Endodermal cell (in vitro differentiated cells): ENCODE measurements at places on chromosomes 7 and 10. TPM values are rescaled to one million over a fixed set of nuclear protein-coding genes. Genes with fewer than 3 reads are reported as not detected.
A peak's percentile ranks its signal among the peaks of the same experiment; 100 is the strongest.

- DNase-seq: peak; percentile 19
Measured at GRCh38 chr10:118978316-118978997, 51.1 kb upstream of the NANOS1 start.

VPS37D gene
- total RNA-seq: 9.1 to 27.1 TPM (median 9.8 TPM) in 3 replicates

GRCh38 chr7:102122026-102122425, 164.6 kb upstream of the SH2B2 start:
- DNase-seq: no peak

GIMAP8 gene
- total RNA-seq: not detected in 3 replicates

- DNase-seq: no peak
Measured at GRCh38 chr7:50853311-50853710, 70.6 kb upstream of the GRB10 start.

OR2A2 gene
- not detected in 3 replicates for total RNA-seq

PNLIPRP3 gene
- not detected in 3 replicates for total RNA-seq

DRGX gene
- not detected in 3 replicates for total RNA-seq

- DNase-seq: no peak
Measured at GRCh38 chr7:50262916-50263690, 41.4 kb upstream of the IKZF1 start.

- DNase-seq: no peak
Measured at GRCh38 chr7:141641876-141642275, 60.1 kb downstream of the DENND11 start.

CLDN3 gene
- total RNA-seq: 20.4 and 20.7 TPM in 2 replicates

DNA sequence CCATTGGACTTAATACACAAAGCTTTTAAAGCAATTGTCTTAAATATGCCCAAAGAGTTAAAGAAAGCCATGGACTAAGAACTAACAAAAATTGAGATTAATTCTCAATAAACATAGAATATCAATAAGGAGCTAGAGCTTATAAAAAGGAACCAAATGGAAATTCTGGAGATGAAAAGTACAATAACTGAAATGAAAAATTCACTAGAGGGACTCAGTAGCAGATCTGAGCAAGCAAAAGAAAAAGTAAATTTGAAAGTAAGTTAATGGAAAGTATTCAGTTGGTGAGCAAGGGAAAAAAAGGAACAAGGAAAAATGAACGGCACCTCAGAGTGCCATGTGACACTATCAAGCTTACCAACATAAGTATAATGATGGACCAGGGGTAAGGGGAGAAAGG, 209.8 kb downstream of the FZD1 start:
- no peak for DNase-seq

ODAD2 gene
- 11.2 and 12.0 TPM in 2 replicates for total RNA-seq

DNA sequence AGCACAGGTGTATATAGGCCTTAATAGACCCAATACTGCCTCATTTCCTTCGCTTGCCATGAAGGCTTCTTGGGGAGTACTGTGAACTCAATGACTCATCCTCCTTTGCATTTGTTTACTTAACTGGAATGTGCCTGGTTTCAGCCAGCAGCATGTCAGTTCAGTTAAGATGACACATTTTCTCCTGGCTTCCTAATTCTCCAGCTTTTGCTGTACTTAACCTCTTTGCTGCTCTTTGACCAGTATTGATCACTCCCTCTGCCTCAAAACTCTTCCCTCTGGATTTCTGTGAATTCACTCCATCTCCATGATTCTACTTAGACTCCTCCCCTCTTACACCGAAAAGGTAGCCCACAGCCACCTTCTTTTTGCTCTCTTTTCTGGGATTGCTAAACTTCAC, 135.7 kb downstream of the MAGI2 start:
- DNase-seq: peak; percentile 61

AGR2 gene
- total RNA-seq: not detected in 2 replicates

DNA sequence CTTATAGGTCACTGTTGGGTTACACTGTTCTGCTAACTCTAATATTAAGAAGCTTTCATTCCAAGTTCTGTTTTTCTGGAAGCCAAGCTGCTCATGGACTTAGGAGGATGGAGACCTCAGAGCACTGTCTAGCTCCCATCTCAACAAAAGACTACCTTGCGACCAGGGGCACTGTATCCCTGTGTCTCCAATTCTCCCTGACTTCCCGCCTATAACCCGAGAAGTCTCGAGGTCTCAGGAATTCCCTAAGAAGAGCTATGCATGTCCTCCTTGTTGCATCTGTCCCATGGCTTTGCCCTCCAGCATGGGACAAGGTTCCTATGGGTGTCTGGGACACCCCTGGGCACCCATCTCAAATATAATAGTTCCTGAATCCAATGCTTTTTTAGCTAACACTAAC, 31.2 kb downstream of the BTBD16 start:
- no peak for DNase-seq

TEX36 gene
- total RNA-seq: not detected in 2 replicates

- no peak for DNase-seq
Measured at GRCh38 chr10:83083831-83084230, 1055.5 kb upstream of the GHITM start.

GRCh38 chr7:5691606-5692005, 89.9 kb downstream of the RNF216 start:
- no peak for DNase-seq

METTL27 gene
- total RNA-seq: 18.2 to 24.2 TPM (median 22.2 TPM) in 3 replicates

DNA sequence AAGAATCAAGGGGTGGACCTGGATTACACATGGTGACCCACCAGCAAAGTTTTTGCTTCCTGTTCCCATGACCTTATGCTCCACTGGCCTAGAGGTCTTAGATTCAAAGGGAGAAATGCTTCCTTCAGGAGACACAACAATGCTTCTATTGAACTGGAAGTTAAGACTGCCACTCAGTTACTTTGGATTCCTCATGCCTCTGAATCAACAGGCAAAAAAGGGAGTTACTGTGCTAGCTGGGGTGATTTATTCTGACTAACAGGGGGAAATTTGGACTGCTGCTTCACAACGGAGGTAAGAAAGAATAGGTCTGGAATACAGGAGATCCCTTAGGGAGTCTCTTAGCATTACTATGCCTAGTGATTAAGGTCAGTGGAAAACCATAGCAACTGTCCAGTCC, 10.3 kb downstream of the TMEM229A start:
- no peak for DNase-seq

DNA sequence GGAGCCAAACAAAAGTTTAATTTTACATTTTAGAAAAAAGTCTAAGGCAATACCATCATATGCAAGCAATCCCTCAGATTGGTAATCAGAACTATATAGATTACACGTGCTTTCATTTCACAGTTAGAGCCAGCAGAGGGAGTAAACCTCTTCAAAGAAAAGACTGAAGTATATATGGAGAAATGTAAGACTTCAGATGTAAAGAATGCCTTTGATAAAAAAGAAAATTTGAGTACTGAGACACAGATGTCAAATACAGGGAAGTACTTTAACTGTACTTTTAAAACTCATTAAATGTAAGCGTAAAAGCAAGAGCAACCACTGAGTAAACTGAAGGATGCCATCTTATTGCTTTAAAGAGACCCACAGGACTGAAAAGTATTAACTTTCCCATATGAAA, 101.4 kb upstream of the FAM133B start:
- DNase-seq: no peak

GRCh38 chr7:15332956-15333355, 228.9 kb downstream of the AGMO start:
- DNase-seq: no peak

FLNC gene
- total RNA-seq: 11.3 and 11.5 TPM in 2 replicates

TSPAN15 gene
- total RNA-seq: 15.8 to 21.6 TPM (median 19.5 TPM) in 3 replicates

KLF14 gene
- not detected in 2 replicates for total RNA-seq

- no peak for DNase-seq
Measured at GRCh38 chr10:34333513-34333912, 481.6 kb downstream of the PARD3 start.

- peak; percentile 40 for DNase-seq
Measured at GRCh38 chr10:113104047-113104446, 154.0 kb downstream of the TCF7L2 start.

GIMAP6 gene
- total RNA-seq: not detected in 3 replicates

DNA sequence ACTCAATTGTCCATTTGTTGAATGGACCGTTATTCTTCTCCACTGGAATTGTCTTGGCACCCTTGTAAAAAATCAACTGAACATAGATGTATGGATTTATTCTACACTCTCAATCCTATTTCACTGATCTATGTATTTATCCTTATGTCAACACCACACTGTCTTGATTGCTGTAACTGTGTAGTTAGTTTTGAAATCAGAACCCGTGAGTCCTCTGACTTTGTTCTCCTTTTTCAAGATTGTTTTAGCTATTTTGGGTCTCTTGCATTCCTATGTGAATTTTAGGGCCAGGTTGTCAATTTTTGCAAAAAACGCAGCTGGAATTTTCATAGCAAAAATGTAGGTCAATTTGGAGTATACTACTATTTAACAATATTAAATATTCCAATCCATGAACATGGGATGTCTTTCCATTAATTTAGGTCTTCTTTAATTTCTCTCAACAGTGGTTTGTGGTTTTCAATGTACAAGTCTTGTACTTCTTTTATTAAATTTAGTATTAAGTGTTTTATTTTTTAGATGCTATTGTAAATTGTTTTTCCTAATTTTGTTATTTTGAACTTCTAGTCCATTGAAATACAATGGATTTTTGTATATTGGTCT, 10.0 kb downstream of the CAMK2B start:
- DNase-seq: no peak

TMEM213 gene
- not detected in 2 replicates for total RNA-seq

GRCh38 chr7:55966851-55967250, 2.5 kb downstream of the NIPSNAP2 start:
- no peak for DNase-seq

GIMAP7 gene
- total RNA-seq: not detected in 2 replicates

TAC1 gene
- total RNA-seq: not detected in 2 replicates
